ENCODE measurements at places on chromosomes 11 and 22.

DNA sequence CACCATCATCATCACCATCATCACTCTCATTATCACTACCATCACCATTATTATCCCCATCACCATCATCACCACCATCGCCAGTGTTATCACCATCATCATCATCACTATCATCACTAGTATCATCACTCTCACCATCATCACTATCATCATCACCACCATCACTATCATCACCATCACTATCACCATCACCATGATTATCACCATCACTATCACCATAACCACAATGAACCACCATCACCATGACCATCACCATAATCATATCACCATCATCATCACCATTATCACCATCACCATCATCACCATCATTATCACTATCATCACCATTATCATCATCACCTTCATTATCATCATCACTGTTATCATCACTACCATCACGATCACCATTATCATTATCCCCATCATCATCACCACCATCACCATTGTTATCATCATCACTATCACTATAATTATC lies 326.7 kb downstream of the BRD1 start:
- no peak for DNase-seq

GRCh38 chr11:27395556-27396258 lies 32.7 kb upstream of the CCDC34 start:
- peak; percentile 45 for DNase-seq

- DNase-seq: no peak
Measured at GRCh38 chr11:40827116-40827515, 632.3 kb downstream of the LRRC4C start.

DNA sequence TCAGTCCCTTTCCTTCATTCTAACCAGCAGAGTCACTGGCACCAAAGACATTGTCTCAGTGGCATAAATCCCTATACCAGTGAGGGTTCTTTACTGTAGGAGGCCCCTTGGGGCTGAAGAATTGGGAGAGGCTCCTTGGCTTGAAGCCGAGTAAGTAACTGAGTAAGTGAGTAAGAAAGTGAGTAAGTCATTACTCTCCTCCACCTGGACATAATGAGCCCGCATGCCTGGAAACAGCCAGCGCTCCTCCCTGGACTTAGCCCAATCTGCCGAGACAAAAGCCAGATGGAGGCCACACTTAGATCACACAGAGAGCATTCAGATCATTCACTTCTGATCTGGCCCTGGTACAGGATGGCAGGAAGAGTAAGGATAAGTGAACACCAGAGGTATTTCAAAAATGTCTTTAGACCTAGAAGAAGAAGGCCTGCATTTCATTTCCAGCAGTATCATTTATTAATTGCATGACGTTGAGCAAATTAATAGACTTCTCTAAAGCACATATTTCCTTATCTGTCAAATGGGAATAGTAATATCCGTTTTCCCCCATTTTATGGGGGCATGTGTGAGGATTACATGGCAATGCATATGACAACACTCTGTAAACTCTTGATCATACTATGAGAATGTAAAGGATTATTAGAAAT lies 8.2 kb upstream of the MICAL3 start:
- peak; percentile 19 for DNase-seq

- DNase-seq: no peak
Measured at GRCh38 chr22:30294830-30295229, 5.5 kb upstream of the CASTOR1 start.
